Transverse colon (tissue), 4 donors: ENCODE measurements at places on chromosomes 3 and 15. TPM values are rescaled to one million over a fixed set of nuclear protein-coding genes. Genes with fewer than 3 reads are reported as not detected.

RBM15B gene
- 19.1 TPM for total RNA-seq

FMN1 gene
- total RNA-seq: 102 TPM

BAHD1 gene
- total RNA-seq: 35.5 TPM

CASR gene
- total RNA-seq: 0.37 TPM

CHRNB4 gene
- 0.27 TPM for total RNA-seq

CD96 gene
- total RNA-seq: 8.6 TPM

CEP97 gene
- total RNA-seq: 22.1 TPM

GATA2 gene
- total RNA-seq: 1.8 TPM

SLC7A14 gene
- total RNA-seq: 0.48 TPM

KNG1 gene
- not detected for total RNA-seq

ACKR2 gene
- total RNA-seq: 1.4 TPM

- no peak overlapping the region for H3K27ac ChIP-seq
- peaks cover 21% of the 10 kb centered on the region for H3K4me1 ChIP-seq
- no peaks in the 10 kb centered on the region for H3K27me3 ChIP-seq
- H3K36me3 ChIP-seq: no peaks in the 10 kb centered on the region
- DNase-seq: no peak
These were observed 22.2 kb downstream of the FAM174B start for GRCh38 chr15:92633418-92633817.

DNA sequence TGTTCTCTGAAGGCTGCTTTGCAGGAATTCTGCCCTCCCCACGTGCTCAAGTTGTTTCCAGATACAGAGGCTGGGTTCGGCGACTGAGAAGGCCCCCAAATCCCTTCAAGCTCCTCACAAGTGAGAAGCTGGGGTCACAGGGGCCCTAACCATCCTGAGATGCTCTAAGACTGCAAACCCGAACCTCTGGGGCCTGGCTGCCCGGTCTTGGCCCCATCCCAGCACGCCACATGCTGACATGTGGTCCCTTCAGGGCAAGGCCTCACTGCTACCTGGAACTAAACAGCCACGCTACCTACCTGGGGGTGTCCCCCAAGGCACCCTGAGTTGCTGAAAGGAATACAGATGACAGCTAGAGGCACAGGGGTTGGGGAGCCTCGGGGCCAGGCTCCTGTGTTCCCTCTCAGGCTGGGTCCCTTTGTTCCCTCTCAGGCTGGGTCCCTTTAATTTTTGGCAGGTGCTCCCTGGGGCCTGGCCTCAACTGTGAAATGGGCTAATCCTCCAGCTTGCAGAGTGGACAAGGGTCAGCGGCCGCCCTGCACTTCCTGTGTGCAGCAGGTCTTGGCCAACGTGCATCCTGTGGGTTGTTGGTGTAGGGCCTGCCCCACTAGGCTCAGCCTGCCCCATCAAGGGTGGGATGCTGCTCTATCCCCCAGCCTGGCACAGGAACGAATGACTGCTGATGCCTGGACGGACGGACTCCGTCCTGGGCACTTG, 32.5 kb downstream of the KLHL25 start:
- no peaks in the 10 kb centered on the region for H3K4me1 ChIP-seq
- H3K27ac ChIP-seq: no peak overlapping the region
- DNase-seq: no peak
- no peaks in the 10 kb centered on the region for H3K36me3 ChIP-seq

DNA sequence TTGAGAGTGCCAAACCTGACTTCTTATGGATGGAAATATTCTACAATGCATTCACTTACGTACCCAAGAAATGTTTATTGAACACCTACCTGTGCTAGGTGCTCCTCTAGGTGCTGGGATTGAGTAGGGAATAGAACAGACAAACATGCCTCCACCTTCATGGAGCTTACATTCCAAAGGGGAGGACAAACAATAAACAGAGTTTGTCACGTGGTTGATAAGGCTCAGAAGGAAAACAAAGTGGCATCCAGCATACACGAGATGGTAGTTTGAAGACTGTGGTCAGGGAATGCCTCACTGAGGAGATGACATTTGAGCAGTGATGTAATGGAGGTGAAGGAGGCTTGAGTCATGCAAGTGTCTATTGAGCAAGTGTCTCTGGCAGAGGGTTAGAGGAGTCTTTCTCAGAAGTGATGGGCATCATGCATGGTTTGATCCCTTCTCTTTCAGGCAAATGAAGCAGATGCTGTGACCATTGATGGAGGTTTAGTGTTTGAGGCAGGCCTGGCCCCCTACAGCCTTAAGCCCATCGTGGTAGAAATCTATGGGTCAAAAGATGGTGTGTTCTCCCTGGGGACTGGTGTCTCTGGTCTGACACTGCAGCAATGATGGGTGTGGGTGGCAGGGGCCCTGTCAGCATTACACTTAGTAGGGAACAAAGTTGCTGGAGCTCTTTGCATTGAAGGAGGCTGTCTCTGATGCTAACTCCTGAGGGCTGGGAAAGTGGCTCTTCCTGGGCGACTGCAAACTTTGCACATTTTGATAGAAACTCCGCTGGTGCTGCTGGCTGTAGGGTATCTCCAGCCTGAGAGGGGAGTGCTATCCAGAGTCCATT, 29.7 kb upstream of the TOPBP1 start:
- H3K4me1 ChIP-seq: no peaks in the 10 kb centered on the region
- H3K36me3 ChIP-seq: no peaks in the 10 kb centered on the region
- H3K27ac ChIP-seq: no peak overlapping the region
- H3K27me3 ChIP-seq: no peaks in the 10 kb centered on the region
- no peak overlapping the region for H3K4me3 ChIP-seq

GRCh38 chr3:81485444-81485865, 276.0 kb downstream of the GBE1 start:
- H3K36me3 ChIP-seq: no peaks in the 10 kb centered on the region
- H3K27ac ChIP-seq: peak overlapping the region; percentile 61
- peaks cover 15% of the 10 kb centered on the region for H3K4me1 ChIP-seq
- H3K27me3 ChIP-seq: no peaks in the 10 kb centered on the region

GRCh38 chr15:78873793-78874765, 1.4 kb downstream of the MORF4L1 start:
- peak overlapping the region; percentile 97 for H3K4me3 ChIP-seq
- no peaks in the 10 kb centered on the region for H3K36me3 ChIP-seq
- peak overlapping the region; percentile 98 for H3K27ac ChIP-seq
- H3K27me3 ChIP-seq: no peaks in the 10 kb centered on the region

DNA sequence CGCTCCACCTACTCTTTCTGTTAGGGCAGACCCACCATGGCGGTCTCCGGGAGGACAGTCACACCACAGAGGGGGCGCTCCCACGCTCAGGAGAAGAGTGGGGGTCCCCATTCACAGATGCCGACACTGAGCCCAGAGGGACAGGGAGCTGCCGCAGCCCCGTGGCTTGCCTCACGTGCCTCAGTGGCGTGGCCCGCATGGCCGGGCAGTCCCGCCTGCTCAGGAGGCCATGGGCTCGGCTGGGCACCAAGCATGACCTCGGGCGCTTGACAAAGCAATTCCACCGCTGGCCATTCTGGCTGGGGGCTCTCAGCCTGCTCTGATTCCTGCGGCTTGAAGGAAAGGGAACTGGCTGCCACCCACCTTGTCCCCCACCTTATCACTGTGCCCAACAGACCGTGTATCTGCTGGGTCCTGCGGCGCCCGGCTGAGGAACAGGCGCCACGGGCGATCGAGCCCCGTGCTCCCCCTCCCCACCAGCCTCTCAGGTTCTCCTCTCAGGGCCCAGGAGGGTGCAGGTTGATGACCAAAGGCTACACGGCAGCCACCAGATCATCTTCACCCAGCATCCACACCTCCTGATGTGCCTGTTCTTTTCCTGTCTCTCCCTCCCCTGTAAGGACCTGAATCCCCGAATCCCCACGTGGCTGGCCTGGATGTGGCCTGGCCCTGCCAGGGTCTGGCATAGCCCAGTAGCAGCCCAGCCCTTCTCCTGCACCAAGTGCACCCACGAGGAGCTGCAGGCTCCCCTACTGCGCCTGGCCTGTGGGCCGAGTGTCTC, 20.7 kb downstream of the CYFIP1 start:
- no peak overlapping the region for H3K4me3 ChIP-seq
- no peaks in the 10 kb centered on the region for H3K36me3 ChIP-seq
- H3K4me1 ChIP-seq: peaks cover 14% of the 10 kb centered on the region
- no peak overlapping the region for H3K27ac ChIP-seq

DNA sequence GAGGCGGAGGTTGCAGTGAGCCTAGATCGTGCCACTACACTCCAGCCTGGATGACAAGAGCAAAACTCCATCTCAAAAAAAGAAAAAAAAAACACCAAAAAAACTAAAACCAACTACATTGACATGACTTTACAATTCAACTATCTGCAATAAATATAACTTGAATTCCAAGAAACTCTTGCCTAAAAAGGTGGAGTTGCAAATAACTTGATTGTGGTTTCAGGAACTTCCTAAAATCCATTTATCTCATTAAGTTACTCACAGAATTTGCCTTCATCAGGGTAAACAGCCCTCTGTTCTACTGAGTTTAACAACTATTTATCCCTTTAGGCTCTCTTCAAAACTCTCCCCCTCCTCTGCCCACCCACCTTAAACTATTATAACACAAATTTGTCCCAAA, 2.7 kb upstream of the MAPK6 start:
- peaks cover 24% of the 10 kb centered on the region for H3K4me1 ChIP-seq
- H3K27me3 ChIP-seq: no peaks in the 10 kb centered on the region
- DNase-seq: no peak
- no peaks in the 10 kb centered on the region for H3K36me3 ChIP-seq
- no peak overlapping the region for H3K27ac ChIP-seq

DNA sequence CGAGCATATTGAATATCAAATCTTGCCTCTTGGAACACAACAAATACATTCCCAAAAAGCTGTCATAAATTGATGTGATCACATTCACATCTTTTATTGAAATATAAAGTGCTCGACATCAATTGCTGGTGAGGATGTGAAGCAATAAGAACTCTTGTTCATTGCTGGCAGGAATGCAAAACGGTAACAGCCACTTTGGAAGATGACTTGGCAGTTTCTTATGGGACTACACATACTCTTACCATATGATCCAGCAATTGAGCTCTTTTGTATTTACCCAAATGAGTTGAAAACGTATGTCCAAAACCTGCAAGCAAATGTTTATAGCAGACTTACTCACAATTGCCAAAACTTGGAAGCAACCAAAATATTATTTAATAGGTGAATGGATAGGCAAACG, 234.9 kb downstream of the CACNA2D3 start:
- no peak for DNase-seq
- H3K36me3 ChIP-seq: no peaks in the 10 kb centered on the region
- no peaks in the 10 kb centered on the region for H3K4me1 ChIP-seq
- no peaks in the 10 kb centered on the region for H3K27me3 ChIP-seq
- no peak overlapping the region for H3K4me3 ChIP-seq

DNA sequence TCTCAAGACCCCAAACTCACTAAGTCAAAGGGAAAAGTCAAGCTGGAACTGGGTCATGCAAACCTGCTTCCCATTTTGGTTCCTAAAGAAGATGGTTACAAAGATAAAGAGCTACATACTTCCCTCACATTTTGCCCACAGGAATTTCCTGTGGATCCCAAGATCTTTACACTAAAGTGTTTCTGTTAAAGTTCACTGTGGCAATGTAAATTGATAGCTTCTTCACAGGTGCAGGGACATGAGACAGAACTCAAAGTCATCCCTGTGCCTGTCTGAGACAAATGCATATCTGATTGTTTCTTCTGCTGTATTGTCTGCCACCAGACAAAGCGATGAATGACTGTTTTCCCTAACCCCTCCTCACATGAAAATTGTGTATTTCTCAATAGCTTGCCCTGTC, 567.8 kb downstream of the ZIC1 start:
- no peaks in the 10 kb centered on the region for H3K4me1 ChIP-seq
- no peak overlapping the region for H3K4me3 ChIP-seq
- no peaks in the 10 kb centered on the region for H3K36me3 ChIP-seq
- no peak for DNase-seq
- no peaks in the 10 kb centered on the region for H3K27me3 ChIP-seq

GRCh38 chr15:80550219-80550907, 144.7 kb upstream of the ABHD17C start:
- no peaks in the 10 kb centered on the region for H3K27me3 ChIP-seq
- DNase-seq: no peak
- no peak overlapping the region for H3K4me3 ChIP-seq

- H3K27me3 ChIP-seq: no peaks in the 10 kb centered on the region
- no peak for DNase-seq
- H3K4me1 ChIP-seq: no peaks in the 10 kb centered on the region
- H3K36me3 ChIP-seq: no peaks in the 10 kb centered on the region
- no peak overlapping the region for H3K27ac ChIP-seq
These were observed 215.5 kb upstream of the LRTM1 start for GRCh38 chr3:55143336-55143735.

- no peak overlapping the region for H3K27ac ChIP-seq
- no peak for DNase-seq
- no peak overlapping the region for H3K4me3 ChIP-seq
- no peaks in the 10 kb centered on the region for H3K4me1 ChIP-seq
- H3K27me3 ChIP-seq: no peaks in the 10 kb centered on the region
These were observed 79.9 kb upstream of the ZBTB20 start for GRCh38 chr3:115226844-115227445.

DNA sequence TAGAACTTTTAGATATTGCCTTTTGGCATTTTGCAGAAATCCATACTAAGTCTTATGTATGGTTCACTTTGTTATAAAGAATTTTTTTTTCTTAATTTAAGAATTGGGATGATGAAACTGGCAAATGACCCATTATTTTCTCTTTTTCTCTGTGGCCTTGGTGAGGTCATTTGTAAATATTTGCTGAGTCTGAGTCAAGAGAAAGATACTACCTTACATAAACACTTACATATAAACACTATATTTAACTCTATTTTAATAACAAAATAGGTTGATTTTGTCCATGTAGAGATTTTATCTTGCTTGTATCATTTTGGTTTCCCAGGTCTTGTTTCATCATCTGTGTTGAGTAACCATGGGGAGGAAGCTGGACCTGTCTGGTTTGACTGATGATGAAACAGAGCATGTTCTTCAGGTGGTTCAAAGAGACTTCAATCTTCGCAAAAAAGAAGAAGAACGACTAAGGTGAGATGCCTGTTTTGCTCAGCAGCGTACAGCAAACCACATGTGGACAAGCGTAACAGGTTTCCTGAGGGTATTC, 91.1 kb downstream of the MYRIP start:
- H3K27me3 ChIP-seq: no peaks in the 10 kb centered on the region
- no peak overlapping the region for H3K27ac ChIP-seq
- H3K4me1 ChIP-seq: no peaks in the 10 kb centered on the region

DNA sequence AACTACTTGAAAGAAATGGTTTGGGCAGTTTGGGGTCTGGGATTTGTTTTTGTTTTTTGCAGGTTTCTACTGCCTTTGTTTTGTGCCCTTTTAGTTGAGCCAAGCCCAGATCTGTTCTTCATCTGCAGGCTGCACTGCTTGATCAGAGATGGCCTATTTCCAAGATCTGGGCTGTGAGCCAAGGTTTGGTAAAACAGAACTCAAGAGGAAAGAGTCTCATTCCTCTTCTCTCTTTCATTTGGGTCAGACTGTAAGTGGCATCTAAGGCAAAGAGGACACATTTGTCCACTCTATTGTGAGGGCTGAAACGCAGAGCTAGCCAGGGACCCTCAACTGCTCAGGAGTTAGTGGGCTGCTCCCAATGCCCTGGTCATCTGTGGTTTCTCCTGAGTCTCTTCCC, 104.4 kb upstream of the UBE3A start:
- peak; percentile 31 for DNase-seq
- H3K4me3 ChIP-seq: no peak overlapping the region
- no peaks in the 10 kb centered on the region for H3K36me3 ChIP-seq
- H3K27me3 ChIP-seq: no peaks in the 10 kb centered on the region

- H3K27me3 ChIP-seq: no peaks in the 10 kb centered on the region
- H3K36me3 ChIP-seq: no peaks in the 10 kb centered on the region
- no peaks in the 10 kb centered on the region for H3K4me1 ChIP-seq
- no peak for DNase-seq
- H3K4me3 ChIP-seq: no peak overlapping the region
- no peak overlapping the region for H3K27ac ChIP-seq
These were observed 507.4 kb downstream of the TAFA4 start for GRCh38 chr3:68424796-68425460.
